ENCODE measurements at places on chromosomes 7 and 10.

- DNase-seq, result no peak
These were observed 88.6 kb downstream of the FANK1 start for GRCh38 chr10:125984865-125985495.

DNA sequence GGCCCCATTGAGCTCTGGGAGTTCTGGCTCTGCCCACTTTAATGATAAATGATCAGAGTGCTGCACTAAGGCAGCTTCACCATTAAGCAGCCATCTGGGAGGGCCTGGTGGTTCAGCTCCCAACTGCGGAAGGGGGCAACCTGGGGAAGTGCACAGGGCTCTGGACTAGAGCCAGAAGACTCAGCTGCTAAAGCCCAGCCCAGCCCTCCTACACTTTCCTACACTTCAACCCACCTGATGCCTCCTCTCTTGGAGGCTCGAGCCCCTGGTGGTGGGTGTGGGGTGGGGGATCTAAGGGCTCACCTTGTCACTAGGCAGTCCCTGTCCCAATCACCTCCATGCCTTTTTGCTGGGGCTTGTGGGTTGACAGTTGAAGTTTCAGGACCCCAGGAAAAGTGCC is 60.6 kb upstream of the ANTXRL start:
- DNase-seq, result no peak

DNA sequence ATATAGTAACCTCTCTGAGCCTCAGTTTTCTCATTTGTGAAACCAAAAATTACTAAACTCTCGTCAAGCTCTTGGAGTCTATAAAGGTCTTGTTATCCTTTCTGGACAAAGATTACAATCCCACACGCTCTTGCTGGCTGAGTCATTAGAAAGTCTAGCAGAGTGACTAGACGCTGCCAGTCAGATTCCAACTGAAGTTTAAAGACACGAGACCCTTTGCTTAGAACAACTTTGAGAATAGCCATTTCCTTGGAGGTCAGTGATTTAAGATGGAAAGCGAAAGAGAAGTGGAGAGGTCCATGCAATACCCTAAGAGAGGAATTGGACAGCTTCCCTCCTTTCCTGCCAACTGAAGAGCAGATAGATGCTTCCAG is 119.5 kb downstream of the APBB1IP start:
- no peak for DNase-seq

DNA sequence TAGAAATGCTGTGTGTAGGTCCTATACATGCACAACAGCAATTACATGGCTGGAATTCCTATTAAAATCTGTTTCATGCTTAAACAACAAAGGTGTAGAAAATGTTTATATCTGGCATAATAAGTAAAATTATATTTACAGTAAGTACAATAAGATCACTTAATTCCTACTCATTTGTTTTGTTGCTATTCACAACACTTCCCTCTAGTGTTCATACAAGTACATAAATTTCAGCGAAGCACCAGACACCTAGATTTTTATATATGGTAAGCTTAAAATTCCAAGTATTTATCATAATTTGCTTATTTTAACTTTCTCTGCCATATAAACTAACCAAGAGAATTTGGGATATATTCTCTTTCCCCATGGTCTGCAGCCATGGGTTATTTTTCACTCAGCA is 51.8 kb upstream of the ANK3 start:
- no peak for DNase-seq

DNA sequence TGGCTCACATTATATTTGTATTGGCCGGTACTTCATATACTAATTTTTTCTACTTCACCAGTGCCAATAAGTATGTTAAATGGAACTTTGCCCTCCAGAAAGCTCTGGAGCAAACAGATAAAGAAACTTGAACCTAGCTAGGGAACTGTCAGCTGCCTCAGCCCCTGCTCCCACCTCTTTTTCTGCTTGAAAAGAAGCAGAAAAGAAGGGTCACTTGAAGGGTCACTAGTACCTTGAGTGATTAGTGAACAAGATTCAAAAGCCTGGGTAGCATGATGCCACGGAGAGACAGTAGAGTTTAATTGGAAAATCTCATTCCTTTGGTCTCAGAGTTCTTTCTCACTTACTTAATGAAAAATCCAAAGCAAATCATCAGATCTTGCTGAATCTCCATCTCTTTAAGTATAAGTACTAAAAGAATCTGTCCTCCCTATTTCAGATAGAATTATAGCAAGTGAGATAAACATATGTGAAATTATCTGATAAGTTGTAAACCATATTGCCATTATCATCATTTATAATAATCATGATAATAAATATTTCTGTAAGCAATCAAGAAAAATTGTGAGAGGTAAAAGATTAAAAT is 47.7 kb downstream of the PTN start:
- DNase-seq, result no peak

DNA sequence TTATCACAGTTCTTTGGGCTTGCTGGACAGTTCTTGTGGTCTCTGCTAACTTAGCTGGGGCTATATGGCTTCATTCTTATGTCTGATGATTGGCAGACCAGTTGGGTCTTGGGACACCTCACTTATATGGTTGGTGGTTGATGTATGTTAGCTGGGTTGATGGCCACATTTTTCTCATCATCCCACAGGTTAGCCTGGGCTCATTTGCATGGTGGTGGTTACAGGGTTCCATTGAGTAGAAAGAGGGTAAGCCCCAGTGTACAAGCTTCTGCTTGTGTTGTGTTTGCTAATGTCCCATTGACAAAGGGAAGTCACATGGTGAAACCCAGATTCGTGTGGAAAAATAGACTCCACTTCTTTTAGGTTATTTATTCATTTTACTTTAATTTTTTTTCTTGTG is 40.6 kb downstream of the TMEM60 start:
- DNase-seq, result no peak

All from CD8-positive, alpha-beta memory T cell (primary cell).